GM12865 (cell line): ENCODE measurements at places on chromosomes 6 and 20.

DNA sequence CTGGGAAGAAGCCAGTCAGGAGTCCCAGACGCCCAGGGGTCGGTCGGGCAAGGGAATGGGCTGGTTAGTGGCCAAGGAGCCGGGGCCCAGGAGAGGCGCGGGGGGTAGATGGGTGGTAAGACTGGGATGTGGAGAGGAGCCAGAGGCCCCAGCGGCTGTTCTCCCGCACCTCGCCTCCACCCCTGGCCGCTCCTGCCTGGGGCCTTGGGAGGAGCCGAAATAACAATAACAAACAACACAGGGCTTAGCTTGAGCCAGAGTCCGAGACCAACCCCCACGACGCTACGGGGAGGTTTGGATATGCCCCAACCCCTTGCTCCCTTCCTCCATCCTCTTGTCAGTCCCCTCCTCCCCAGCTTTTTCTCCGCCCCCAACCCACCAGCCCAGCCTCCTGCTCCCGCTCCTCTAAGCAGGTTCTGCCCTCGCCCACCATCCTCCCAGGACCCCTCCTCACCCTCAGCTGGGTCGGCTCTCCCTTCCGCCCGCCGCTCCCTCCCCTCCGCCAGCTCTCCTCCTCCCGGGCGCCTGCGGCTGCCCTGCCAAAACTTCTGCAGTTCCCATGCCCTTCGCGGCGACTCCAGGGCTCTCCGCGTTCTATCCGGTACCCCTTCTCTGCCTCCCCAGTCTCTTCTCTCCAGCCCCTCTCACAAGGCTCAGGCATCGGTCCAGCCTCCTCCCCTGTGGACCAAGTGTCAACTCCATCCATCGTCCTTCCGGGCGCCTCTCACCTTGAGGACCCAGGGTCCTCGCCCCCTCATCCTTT is 1.1 kb downstream of the RNF39 start:
- no peak for DNase-seq

DNA sequence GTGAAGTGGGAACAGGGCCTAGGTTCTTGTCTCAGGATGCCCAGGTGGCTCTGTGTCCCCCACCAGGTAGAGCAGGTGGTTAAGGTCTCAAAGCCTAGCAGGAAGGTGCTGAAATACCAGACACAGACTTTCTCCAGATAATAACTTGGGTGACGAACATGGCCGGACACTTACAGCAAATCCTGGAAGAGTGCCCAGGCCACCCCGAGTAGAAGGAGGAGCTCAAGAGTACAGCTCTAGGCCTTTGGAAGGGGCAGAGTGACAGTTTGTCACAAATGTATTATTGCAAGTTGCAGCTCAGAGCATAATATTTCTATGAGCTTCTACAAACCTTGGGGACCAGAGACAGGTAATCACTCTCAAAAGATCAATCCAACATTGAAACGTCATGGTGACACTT is 251.6 kb upstream of the SOX4 start:
- DNase-seq: no peak

- no peak for DNase-seq
Observed at GRCh38 chr6:54286141-54286540, 22.1 kb upstream of the TINAG start.

GRCh38 chr20:46078954-46079353 is 10.8 kb downstream of the NCOA5 start:
- no peak for DNase-seq

DNA sequence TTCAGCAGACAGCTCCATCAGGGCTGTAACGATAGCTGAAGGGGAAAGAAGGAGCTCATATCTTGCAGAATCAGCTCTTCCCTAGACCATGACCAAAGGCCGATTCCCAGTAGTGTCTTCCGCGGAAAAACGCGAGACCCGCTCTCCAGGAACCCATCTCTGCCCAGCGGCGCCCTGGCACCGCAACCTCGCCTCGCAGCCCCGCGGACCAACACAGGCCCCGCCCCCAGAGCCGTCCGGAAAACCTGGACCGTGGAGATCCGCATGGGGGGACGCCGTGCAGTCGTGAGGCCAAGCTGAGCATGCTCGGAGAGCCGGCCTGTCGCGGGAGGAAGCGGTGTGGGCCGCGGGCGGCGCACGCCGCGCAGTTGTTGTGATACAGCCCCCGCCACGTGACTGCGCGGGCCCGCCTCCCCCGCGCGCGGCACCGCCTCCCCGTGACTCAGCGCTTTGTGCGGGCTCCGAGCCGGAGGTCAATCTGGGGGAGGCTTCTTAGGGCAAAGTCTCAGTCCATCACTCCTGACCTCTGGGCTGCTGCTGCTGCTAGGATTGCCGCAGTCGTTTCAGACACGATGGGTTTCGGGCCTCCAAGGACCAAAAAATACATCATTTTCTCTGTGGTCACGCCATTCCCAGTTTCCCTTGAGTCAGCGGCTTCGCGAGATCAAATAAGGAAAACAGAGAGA is 3.1 kb upstream of the GCLC start:
- peak; percentile 96 for DNase-seq

DNA sequence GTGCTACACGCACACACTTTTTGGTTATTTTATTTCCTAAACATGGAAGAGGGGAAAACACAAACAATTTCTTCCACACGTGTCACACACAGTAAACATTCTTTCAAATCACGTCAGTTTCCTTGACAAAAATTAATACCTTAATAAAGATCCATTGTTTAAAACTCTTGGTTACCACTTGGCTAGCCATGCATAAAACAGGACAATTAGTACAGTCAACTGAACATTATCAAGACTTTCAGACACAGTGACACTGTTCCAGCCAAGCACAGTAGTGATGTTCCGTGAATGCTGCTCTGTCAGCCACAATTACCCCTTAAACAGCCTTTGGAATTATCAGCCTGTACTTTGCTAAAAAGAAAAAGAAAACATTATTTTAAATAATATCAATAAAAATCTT is 50.8 kb downstream of the GMDS start:
- no peak for DNase-seq

GRCh38 chr6:22141241-22141745 is 155.5 kb downstream of the PRL start:
- DNase-seq: no peak

- no peak for DNase-seq
Observed at GRCh38 chr20:20255099-20255498, 112.8 kb upstream of the INSM1 start.
